ENCODE measurements at places on chromosomes 2 and 18. TPM values are rescaled to one million over a fixed set of nuclear protein-coding genes. Genes with fewer than 3 reads are reported as not detected.

DNA sequence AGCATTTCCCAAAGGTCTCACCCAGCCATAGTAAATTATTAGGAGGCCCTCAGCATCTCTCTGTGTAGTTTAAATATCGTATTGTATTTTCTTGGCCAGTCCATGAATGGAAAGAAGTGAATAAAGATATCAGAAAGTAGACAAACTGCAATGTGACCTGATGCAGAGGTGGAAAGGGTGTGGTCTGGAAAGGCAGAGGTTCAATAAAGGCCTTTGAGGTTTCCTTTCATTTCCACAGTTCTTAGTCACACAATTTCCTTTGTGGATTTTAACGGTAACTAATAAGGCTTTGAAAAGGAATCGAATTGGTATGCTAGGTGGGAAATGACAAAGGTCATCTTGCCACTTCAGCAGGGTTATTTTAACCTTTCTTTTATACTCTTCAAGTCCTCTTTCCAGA lies 20.1 kb upstream of the WIPF1 start:
- no peak overlapping the region for H3K4me3 ChIP-seq
- DNase-seq = no peak
- peaks cover 34% of the 10 kb centered on the region for H3K4me1 ChIP-seq
- peak overlapping the region; percentile 50 for H3K27ac ChIP-seq

DNA sequence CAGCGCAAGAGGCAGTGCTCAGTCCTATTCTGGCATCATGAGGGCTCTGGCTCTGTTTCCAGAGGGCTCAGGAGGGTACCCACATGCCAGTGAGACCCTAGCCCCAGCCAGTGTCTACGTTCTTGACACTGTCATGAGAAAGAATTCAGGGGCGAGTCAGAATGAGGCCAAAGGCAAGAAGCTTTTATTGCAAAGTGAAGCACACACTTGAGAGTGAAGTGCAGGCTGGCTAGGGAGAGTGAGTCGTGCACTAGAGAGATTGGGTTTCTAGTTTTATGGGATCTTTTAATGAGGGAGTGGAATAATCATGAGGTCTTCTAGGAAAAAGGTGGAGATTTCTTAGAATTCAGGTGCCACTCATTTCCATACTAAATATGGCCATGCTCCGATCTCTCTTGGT lies 164.1 kb downstream of the DCDC2C start:
- H3K27me3 ChIP-seq = no peaks in the 10 kb centered on the region
- H3K27ac ChIP-seq = no peak overlapping the region

SERPINB5 gene
- not detected for total RNA-seq

LMAN2L gene
- total RNA-seq = 13.6 TPM
